ENCODE measurements at places on chromosomes 5 and 9.

DNA sequence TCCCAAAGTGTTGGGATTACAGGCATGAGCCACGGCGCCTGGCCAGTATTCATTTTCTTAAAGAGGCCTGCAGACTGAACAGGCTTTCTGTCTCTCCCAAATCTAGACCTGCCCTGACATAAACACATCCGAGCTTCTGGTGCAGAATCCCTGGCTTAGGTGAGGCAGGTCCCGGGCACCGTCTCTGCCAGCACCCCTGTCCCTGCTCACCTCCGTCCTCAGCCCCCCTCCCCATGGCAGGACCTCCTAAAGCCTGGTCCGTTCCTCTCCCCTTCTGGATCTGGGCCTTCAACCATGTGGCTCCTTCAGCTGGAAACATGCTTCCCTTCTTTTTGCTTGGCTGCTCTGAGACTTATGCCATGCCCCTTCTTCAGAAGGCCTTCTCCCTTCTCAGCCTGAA, 22.7 kb upstream of the RXRA start:
- DNase-seq: no peak

DNA sequence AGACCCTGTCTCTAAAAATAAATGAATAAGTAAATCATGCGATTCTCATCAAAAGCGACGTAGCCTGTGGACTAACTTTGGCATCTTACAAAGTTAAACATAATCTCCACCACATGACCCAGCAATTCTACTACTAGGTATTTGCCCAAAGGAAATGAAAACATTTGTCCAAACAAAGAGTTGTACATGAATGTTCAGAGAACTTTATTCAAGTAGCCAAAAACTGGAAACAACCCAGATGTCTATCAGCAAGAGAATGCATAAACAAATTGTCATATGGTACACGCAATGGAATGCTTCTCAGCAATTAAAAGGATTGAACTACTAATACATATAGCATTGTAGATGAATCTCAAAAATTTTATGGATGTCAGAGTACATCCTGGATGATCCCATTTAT, 82.6 kb downstream of the ADRB2 start:
- DNase-seq: no peak

DNA sequence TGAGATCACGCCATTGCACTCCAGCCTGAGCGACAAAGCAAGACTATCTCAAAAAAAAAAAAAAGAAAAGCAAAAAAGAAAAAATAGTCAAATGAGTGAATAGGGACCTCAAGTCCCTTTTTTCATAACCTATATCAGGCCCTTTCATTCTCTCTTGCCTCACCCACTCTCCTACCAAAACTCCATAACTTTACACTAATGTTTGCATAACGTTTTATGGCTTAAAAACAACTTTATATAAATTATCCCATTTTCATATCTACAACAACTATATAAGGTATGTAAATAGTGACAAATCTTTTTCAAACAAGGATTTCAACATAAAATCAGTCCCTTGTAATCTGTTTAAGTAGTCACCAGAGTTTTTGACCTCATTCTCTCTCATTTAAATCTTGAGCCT, 56.9 kb upstream of the PIP5K1B start:
- no peak for DNase-seq

GRCh38 chr5:146376821-146377220, 38.2 kb downstream of the POU4F3 start:
- no peak for DNase-seq

DNA sequence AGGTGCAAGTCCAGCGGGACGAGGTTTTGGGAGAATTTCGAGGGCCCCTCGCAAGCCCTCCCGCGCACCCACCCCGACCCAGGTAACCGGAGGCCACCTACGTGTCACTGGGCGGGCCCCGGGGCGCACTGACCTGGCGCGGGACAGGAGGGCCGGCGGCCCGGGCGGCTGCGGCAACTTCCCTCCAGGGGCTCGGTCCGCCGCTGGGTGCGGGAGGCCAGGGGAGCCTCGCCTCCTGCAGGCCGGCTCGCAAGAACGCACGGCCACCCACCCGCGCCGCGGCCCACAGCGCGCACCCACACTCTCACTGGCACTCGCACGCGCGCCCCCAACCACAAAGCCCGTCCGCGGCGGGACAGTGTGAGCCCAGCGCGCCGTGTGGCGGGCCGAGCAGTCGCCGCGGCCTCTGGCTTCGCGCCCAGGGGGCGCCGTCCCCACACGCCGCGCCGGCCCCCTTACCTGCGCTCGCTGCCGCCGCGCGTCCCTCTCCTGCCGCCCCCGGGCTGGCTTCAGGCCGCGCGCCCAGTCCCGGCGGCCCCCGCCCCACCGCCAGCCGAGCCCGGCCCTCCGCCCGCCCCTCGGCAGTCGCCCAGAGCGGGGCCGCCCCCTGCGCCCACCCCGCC, 451 bp downstream of the LPAR1 start:
- no peak for DNase-seq

GRCh38 chr5:177300951-177301350, 2.6 kb downstream of the RAB24 start:
- no peak for DNase-seq

DNA sequence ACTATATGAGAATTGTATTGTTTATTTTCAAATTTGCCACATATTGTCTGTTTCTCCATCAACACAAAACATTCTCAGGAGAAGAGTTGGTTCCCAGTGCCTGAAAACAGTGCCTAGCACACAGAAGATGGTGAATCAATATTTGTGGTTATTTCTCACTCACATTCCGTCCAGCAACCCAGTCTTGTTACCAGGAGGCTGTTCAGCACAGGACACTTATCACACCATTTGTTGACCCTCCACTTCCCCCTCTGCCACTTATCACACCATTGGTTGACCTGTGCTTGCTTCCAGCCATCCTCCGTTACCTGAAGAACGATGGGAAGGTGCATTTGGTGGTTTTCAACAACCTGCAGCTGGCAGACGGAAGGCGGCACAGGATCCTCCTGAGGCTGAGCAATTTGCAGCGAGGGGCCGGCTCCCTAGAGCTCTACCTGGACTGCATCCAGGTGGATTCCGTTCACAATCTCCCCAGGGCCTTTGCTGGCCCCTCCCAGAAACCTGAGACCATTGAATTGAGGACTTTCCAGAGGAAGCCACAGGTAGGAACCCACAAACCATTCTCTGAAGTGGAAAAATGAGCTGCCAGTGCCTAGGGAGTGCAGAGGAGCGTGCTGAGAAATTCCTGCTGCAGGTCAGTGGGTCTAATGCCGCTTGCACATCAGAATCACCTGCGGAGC, 20.5 kb downstream of the THBS4 start:
- DNase-seq: no peak

DNA sequence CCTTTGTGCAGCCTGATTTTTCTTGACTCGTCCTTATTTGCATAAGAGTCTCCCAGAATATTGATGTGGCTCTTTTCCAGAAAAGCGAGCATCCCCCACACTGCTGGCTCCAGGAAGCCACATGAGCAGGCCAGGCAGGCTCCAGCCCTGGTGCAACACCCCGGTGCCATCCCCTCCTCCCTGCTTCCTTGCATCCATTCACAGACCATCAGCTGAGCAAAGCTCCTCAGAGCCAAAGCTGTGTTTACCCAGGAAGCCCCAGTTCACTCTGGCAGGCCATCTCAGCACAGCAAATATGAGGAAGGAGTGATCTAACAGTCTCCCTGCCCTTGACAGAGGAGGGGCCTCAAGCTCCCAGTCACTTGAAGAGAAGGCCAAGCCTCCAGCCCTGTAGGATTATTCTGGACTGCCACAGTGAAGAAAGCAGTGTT, 34.4 kb downstream of the INSYN2B start:
- no peak for DNase-seq

DNA sequence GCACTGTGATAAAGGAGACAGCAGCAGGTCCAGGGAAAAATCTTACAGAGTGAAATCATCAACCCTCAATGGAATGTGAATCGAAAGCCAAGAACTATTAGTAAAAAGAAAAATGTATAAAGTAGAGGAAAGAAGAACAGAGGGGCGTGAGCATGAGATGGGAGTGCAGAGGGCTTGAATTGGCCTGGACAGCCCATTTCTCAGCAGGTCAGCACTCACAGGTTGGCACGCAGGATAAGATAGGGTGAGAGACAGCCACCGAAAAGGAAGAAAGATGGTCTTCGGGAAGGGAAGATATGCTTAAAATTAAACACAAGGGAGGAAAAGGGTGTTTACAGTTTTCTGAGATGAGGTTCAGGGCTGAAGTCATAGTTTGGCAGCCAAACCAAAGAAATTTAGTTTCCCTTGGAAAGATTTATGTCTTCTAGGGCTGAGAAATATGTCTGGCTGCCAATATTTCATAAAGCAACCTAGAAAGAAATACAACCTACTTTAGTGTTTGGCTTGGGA, 524.7 kb downstream of the SPATA31D1 start:
- DNase-seq: no peak

DNA sequence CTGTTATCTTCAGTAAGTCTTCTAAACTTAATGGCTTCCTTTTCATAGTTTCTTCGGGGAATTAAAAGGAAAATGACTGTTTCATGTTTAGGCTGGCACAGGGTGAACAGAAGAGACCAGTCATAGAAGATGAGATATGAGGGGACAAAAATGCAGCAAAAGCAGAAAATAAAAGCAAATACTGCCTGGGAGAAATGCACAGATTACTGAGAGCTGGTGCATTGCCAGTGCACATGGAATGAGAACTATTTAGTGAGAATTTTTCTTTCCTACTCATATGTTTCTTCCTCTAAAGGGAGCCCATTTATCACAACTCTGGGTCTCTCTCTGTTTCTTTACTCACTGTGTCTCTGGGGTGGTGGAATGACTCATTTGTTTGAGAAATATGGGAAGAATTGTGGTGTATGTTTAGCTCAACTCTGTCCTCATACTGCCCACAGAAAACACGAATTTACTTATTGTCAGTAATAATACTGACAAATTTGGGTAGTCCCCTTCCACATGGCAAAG, 25.9 kb upstream of the ANKRD55 start:
- DNase-seq: no peak

GRCh38 chr5:128121651-128122050, 38.1 kb downstream of the SLC12A2 start:
- no peak for DNase-seq

DNA sequence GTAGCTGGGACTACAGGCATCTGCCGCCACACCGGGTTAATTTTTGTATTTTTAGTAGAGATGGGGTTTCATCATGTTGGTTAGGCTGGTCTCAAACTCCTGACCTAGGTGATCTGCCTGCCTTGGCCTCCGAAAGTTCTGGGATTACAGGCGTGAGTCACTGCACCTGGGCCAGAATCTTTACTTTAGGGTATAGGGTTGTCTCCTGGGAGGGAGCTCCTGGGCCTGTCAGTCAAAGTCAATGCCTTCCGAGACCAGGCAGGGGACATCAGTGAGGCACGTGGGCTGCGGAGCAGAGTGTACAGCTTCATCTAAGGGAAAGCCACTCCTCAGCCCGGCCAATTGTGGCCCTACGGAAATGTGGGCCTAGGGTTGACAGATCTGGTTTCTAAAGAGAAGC, 108.6 kb downstream of the FGF18 start:
- DNase-seq: no peak

DNA sequence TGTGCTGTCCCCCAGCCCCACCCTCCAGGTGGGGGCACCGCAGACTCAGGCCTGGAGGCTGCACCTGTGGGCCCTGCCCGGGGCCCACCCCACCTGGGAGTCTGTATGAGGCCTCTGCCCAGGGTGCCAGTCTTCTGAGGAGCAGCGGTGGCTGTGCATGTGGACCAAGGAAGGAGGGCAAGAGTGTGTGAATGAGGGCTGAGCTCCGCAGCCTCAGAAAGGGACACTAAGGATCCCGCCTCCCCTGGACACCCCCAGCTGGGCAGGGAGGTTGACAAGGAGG, 19.1 kb downstream of the FGD3 start:
- DNase-seq: no peak

DNA sequence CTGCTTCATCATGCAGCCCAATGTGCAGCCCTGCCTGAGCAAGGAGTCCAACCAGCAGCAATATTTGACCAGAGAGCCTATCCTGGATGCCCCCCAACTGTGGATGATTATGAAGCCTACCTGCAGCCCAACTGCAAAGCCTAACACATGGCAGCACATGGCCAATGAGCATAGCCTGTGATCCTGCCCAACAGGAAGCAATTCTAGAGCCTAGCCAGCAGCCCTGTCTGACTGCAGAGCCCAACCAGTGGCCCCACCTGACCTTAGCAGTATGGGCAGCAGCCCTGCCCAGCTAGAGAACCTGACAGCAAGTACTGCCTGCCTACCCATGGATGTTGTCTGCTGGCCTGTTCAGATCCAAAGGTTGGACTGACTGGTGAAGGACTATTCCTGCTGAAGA, 97.3 kb upstream of the SH3GL2 start:
- DNase-seq: no peak

DNA sequence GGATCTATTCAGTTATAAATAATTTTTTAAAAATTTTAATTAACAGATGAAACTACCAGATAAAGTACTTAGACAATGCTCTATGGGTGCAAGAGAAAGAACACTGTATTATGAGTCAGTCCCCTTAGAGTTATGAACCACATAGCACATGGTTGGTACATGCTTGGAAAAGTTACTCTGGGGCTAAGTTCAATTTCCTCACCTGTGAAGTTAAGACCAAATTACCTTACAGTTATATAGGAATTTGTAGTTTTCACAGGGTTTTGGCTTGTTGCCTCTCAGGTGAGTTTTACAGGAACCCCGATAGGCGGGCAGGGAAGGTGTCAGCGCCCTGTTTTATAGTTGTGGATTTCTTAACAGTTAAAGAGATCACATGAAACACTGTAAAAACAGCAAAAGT, 1.2 kb downstream of the PANK3 start:
- DNase-seq: no peak

DNA sequence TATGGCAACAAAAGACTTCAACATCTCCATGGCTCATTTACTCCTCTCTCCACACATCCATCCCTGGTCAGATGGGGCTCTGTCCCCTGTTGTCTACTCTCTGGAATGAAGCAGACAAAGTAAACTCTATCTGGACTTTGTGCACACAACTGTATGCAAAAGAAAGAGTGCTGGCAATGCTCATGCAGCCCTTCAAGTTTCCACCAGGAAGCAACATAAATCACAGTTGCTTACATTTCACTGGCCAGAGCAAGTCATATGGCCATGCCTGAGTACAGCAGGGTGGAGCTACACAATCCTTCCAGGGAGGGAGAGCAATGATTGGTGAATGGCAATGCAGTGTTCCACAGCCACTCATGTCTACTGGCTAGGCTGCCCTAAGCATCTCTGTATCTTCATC, 12.4 kb upstream of the SHC3 start:
- DNase-seq: no peak

DNA sequence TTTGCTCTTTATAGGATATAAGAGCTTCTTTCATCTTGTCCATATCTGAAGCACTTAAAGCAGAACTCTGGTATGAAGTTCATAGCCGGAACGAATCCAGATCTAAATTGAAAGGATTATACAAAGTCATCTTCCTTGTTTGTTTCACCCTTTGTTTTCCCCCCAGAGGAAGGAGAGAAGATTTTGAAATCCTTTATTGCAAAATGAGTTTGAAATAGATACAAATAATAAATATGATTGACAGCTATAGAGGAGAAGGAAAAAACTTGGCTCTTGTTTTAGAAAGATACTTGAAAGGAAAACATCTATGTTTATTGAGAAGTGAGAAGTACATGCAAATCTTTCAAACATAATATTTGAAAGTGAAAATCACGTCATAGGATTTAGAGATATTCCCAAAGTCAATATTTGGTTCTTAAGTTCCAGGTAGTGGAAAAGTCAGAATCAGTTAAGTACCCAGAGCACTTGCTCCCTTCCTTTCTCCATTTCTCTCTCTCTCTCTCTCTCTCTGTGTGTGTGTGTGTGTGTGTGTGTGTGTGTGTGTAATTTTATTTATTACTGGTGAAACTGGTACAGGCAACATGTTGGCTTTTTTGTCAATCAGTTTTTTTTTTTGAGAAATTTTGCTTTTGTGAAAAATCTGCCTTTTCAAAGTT, 27.2 kb downstream of the PAM start:
- no peak for DNase-seq

Measured in naive thymus-derived CD4-positive, alpha-beta T cell (primary cell).